Cerebellar nuclear complex (tissue), 1 donor: ENCODE measurements at places on chromosomes 1 and 21.

- no peak for DNase-seq
Measured at GRCh38 chr1:6599141-6599975, 3.3 kb downstream of the KLHL21 start.

- no peak for DNase-seq
Measured at GRCh38 chr21:42453986-42454570, 41.9 kb downstream of the RSPH1 start.

GRCh38 chr1:22888320-22889075 lies 84.2 kb downstream of the LACTBL1 start:
- DNase-seq, result no peak

DNA sequence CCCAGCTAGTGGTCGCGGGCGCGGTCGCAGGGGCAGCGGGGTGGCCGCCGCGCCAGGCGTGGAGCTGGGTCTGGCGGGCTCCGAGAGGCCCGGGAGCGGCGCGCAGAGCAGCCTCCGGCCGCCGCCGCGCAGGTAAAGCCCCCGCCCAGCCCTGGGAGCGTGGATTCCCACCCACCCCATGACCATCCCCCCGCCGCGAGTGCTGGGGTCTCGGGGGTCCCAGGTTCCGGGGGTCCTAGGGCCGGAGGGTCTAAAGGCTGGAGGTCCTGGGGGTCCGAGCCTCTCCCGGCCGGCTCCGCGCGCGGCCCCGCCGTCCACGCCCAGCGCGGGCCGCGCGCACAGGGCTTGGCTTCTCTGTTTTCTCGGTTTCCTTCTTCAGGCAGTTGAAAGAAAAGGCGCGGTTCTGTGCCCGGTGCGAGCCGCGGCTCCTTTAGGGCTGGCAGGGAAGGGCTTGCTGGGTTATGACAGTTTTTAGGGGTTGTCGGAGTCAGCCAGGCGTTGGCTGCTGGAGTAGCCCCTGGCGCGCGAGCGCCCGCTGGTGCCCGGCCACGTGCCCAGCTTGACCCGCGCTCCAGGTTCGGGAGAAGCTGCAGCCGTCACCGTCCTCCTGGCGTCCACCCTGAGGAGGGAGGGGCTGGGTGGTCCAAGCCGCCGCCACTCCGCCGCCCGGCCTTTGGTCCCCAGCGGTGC lies 359 bp downstream of the LRRC3 start:
- no peak for DNase-seq

- DNase-seq, result no peak
Measured at GRCh38 chr1:11422686-11423085, 56.3 kb upstream of the DISP3 start.

DNA sequence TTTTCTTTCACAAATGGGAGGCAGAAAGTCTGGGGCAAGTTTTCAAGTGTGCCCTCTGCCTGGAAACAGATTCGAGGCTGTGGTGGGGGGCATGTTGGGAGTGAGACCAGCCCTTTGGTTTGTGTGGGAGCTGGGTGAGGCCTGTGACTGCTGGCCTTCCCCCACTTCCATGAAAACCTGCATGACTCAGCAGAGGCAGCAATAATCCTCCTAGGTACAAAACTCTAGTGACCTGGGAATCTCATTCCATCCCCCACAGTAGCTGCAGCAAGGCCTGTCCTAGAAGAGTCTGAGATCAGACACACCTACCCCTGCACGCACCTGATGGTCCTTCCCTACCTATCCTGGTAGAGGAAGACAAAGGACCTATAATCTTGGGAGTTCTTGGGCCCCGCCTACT lies 42.1 kb upstream of the KIAA0040 start:
- DNase-seq, result no peak

GRCh38 chr1:77407738-77408375 lies 126.0 kb downstream of the AK5 start:
- DNase-seq, result no peak
